Naive thymus-derived CD8-positive, alpha-beta T cell (primary cell): ENCODE measurements at places on chromosomes 2 and 18. TPM values are rescaled to one million over a fixed set of nuclear protein-coding genes. Genes with fewer than 3 reads are reported as not detected.

- no peak overlapping the region for H3K4me3 ChIP-seq
- peaks cover 20% of the 10 kb centered on the region for H3K4me1 ChIP-seq
- no peaks in the 10 kb centered on the region for H3K27me3 ChIP-seq
- H3K36me3 ChIP-seq: no peaks in the 10 kb centered on the region
- peak overlapping the region; percentile 79 for H3K27ac ChIP-seq
- no peak for DNase-seq
Observed at GRCh38 chr2:11742702-11743357, 3.6 kb upstream of the LPIN1 start.

- H3K4me1 ChIP-seq: peaks cover 2% of the 10 kb centered on the region
- H3K36me3 ChIP-seq: peaks cover 6% of the 10 kb centered on the region
- no peak for DNase-seq
- peaks cover 31% of the 10 kb centered on the region for H3K27me3 ChIP-seq
- H3K27ac ChIP-seq: no peak overlapping the region
Observed at GRCh38 chr18:76136701-76137100, 358.3 kb downstream of the ZNF516 start.

DNA sequence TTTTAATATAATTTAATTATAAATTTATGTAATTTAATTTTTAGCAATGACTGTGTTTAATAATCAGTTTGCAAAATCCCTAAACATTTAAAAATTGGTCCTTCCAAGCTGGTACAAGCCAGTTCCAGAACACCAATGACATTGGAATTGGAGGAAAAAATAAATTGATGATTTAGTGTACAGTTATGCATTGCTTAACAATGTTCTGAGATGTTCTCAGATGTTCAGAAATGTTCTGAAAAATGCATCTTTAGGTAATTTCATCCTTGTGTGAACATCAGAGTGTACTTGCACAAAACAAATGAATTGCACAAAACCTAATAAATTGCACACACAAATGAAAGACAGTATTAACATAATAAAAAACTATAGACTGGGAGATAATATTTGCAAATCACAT lies 95.2 kb downstream of the TRIB2 start:
- no peak overlapping the region for H3K4me3 ChIP-seq
- no peaks in the 10 kb centered on the region for H3K36me3 ChIP-seq
- H3K27ac ChIP-seq: no peak overlapping the region
- peaks cover 15% of the 10 kb centered on the region for H3K4me1 ChIP-seq

SFT2D3 gene
- polyA plus RNA-seq: 2.4 TPM

MERTK gene
- polyA plus RNA-seq: not detected
